ENCODE measurements at places on chromosomes 3 and 15.

DNA sequence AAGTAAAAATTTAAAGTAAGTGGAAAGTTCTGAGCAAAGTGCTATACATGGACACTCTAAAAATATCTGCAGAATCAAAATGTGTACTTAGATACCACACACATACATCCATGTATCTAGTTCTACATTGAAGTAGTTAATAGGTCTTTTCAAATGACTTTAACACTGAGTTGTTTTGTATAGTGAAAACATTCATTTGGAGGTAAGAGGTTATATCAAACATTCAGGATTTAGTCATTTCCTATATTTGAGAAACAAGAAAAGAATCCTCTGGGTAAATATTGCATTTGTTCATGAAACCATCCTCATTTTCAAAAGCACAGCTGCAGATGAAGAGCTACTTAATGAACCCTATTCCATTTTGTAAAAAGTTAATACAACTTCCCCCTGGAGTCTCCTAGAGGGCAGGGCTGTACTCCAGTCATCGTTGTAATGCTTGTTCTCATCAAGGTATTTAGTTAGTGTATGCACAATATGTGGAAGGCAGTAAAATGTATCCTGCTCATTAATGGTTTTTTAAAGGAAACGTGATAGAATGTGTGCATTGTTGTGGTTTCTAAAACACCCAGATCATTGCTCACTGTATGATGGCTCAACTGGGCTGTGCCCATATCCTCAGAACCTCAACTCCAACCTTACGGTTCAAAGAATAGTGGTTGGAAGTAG lies 26.2 kb downstream of the ARPP21 start:
- no peak for DNase-seq

DNA sequence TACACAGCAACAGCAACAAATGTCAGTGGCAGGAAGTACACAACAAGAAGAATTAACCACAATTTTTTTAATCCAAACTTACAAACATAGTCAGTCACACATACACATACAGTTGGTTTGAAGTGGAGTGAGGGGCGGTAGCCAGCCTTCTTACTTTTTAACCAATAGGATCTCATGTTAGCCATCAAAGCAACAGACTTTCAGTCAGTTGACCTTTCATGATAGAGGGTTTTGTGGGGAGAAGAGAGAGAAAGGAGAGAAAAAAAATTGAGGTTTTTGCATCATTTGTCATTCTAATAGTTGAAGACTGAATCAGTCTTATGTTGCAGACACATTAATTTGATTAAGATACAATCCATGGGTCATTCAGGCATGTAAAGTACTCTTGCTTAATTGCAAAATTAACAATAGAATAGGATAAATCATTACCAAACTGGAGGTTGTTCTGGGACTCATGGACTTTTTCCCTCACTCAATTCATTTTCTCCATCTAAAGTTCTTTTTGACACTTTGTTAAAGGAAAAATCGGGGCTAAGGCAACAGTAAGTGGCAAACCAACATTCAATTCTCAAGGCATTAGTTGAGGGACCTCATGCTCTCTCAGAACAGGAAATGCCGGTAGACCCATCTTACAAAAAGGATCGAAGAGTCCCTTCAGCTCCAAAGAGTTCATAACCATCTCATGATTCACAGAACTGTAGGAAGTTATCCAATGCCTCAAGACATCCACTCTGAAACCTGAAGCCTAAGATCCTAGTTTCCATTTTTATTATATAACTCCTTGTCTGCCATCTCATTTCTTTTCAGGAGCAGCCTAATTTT lies 159.5 kb upstream of the LPP start:
- DNase-seq = no peak

DNA sequence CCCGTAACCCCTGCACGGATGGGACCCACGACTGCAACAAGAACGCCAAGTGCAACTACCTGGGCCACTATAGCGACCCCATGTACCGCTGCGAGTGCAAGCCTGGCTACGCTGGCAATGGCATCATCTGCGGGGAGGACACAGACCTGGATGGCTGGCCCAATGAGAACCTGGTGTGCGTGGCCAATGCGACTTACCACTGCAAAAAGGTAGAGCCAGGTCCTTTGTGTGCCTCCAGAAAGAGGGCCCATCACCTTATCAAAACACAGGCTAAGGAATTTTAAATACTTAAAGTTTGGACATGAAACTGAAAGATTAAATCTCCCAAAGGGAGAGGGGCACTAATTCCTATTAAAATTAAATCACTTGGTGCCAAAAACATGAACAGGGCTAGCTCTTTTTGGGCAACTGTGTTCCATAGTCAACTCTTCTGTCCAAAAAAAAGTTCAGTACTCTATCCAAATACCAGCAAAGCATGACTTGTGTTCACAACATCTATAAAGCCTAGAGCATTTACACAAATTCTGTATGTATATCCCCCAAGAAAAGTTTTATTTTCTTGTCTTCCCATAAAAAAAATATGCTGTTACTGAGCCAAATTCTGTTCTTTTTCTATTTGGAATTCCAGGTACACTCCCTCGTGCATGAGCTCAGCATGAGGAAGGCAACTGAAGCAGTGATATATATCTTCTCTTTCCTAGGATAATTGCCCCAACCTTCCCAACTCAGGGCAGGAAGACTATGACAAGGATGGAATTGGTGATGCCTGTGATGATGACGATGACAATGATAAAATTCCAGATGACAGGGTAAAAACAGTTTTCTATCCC lies 9.2 kb downstream of the THBS1 start:
- DNase-seq = no peak

DNA sequence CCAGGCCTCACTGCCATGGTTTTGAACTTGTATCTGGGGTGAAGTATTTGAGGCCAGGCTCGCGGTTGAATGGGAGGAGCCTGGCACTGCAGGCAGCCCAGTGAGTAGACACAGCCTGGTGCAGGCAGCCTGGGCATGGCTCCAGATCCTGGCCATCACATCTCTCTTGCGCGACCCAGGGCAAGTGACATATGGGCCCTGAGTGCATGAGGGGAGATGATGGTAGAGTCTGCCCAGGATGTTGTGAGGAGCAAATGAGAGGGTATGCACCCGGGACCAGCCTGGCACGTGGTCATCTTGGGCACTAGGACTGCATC lies 103.5 kb downstream of the TBC1D2B start:
- no peak for DNase-seq

- DNase-seq = no peak
These were observed 70.7 kb upstream of the ACAD9 start for GRCh38 chr3:128808672-128809071.

DNA sequence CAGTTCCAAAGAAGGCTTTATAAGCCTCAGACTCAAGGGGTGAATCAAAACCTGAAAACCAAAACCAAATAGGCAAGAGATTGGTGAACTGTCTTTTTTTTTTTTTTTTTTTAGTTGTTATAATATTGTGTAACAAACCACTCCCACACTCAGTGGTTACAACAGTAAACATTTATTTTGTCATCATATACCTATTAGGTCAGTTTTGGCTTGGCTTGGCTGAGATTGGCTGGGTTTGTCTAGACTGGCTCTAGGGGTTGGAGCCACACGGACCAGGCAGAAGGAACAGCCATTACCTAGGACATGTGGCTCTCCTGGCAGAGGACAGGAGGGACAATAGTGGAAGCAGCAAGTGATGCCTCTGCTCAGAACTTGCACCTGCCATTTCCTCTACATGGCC lies 26.4 kb upstream of the RYR3 start:
- DNase-seq = no peak

GRCh38 chr15:45810201-45810600 lies 175.4 kb downstream of the SQOR start:
- no peak for DNase-seq

All from stimulated activated CD8-positive, alpha-beta memory T cell treated with anti-CD3 and anti-CD28 coated beads, Interleukin-12 subunit alpha, Interleukin-12 subunit beta, amount 100 ng/mL, for 1 hour (primary cell).